ENCODE measurements at places on chromosomes 5 and 9.

- no peak for DNase-seq
Observed at GRCh38 chr9:90307891-90308290, 334.7 kb downstream of the DIRAS2 start.

DNA sequence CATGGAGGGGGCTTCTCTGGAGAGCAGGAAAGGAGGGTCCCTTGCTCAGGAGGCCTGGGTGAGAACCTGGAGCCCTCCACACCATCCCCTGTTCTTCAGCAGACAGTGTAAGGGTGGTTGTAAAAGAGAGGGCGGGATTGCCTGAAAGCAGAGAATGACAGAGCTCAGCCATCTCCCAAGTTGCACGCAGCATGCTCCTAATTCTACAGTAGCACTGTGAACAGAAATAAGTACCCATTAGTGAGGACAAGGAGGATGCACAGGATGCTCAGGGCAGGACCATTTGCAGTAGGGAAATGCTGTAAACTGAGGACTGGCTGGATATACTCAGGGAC is 8.4 kb downstream of the CCDC69 start:
- no peak for DNase-seq

GRCh38 chr5:32585122-32585445 is 273 bp upstream of the SUB1 start:
- no peak for DNase-seq

- no peak for DNase-seq
Observed at GRCh38 chr5:150786876-150787275, 8.3 kb downstream of the SMIM3 start.

DNA sequence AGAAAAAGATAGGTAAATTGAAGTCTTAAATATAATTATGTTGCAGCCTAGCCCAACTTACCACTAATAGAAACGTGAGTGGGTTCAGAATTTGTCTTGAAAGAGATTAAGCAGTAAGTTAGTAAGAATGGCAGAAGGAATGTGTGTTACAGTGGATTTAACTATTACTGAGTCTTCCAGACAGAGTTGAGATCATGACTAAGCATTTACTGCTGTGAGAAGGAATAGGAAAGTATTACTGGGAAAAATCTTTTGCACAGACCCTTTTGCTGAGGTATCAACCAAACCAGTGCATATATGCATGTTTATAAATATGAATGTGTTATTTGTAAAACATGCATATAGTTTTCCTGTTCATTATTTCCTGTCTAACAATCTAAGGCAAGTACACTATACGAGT is 112.8 kb upstream of the EFNA5 start:
- DNase-seq: no peak

DNA sequence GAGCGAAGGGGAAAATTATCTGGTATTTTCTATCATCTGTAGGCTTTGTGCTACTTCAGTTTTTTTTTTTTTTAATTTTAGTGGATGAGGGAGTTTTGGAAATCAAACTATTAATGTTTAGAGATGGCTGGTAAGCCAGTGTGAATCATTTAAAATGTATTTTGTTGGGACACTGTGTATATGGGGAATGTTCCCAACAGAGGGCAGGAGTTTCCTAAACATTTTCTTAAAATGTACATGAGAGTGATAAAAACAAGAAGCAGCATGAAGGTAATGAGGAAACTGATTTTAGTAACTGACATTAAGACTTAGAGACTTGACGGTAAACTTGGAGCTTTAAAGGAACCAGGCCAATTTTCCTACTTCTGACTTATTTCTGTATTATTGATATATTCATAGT is 68.2 kb upstream of the ITGA2 start:
- DNase-seq: peak; percentile 4

DNA sequence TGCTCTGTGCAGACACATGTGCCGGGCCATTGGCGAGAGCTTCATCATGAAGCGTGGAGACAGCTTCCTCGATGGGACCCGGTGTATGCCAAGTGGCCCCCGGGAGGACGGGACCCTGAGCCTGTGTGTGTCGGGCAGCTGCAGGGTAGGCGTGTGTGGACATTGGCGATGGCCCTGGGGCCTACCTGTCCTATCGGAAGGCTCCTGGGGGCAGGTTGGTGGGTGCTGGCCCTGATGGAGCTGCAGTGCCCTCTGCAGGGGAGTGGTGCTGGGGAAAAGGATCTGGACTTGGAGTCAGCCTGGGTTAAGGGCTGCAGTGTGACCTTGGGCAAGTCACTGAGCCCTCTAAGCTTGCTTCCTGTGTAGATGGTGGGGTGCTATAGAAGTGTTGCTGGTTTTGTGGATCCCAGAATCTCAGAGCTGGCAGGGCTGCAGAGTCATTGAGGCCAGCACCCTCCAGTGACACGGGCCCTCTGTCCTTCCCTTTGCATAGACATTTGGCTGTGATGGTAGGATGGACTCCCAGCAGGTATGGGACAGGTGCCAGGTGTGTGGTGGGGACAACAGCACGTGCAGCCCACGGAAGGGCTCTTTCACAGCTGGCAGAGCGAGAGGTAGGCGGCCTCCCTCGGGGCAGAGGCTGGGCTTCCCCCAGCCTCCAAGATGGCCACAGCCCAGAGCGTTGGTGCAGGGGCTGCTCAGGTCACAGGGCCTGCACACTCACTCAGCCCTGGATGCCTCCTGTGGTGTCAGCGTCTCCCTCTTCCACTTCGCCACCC is 15.8 kb downstream of the ADAMTS13 start:
- DNase-seq: no peak

All from fibroblast of gingiva (primary cell).